ENCODE measurements at places on chromosomes 3 and 15. TPM values are rescaled to one million over a fixed set of nuclear protein-coding genes. Genes with fewer than 3 reads are reported as not detected.

Gene WDR5B
- total RNA-seq = 6.2 TPM

Gene THSD4
- 41.3 TPM for total RNA-seq

Gene MME
- 155 TPM for total RNA-seq

DNA sequence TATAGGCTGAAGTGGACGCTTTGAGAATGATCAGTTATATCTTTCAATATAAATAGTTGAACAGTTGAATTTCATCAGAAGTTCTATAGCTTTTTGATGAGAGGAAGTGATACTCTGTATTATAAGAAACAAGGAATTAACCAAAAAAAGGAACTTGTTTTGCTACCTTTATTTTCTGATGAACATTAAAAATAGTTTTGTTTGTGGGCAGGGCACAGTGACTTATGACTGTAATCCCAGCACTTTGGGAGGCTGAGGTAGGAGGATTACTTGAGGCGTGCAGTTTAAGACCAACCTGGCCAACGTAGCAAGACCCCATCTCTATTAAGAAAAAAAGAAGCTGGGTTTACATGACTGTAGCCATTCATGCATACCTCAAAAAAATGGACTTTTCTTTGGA, 16.7 kb downstream of the BLOC1S6 start:
- no peak overlapping the region for H3K27ac ChIP-seq
- H3K4me1 ChIP-seq = no peaks in the 10 kb centered on the region
- H3K27me3 ChIP-seq = no peaks in the 10 kb centered on the region
- no peaks in the 10 kb centered on the region for H3K36me3 ChIP-seq
- DNase-seq = no peak
- H3K4me3 ChIP-seq = no peak overlapping the region

- H3K4me3 ChIP-seq = no peak overlapping the region
- no peaks in the 10 kb centered on the region for H3K36me3 ChIP-seq
- DNase-seq = no peak
- H3K4me1 ChIP-seq = peaks cover 4% of the 10 kb centered on the region
- peak overlapping the region; percentile 58 for H3K27ac ChIP-seq
Measured at GRCh38 chr3:157134620-157135191, 25.2 kb downstream of the CCNL1 start.

Gene SCN11A
- total RNA-seq = 0.48 TPM

Gene OCA2
- total RNA-seq = 0.80 TPM

DNA sequence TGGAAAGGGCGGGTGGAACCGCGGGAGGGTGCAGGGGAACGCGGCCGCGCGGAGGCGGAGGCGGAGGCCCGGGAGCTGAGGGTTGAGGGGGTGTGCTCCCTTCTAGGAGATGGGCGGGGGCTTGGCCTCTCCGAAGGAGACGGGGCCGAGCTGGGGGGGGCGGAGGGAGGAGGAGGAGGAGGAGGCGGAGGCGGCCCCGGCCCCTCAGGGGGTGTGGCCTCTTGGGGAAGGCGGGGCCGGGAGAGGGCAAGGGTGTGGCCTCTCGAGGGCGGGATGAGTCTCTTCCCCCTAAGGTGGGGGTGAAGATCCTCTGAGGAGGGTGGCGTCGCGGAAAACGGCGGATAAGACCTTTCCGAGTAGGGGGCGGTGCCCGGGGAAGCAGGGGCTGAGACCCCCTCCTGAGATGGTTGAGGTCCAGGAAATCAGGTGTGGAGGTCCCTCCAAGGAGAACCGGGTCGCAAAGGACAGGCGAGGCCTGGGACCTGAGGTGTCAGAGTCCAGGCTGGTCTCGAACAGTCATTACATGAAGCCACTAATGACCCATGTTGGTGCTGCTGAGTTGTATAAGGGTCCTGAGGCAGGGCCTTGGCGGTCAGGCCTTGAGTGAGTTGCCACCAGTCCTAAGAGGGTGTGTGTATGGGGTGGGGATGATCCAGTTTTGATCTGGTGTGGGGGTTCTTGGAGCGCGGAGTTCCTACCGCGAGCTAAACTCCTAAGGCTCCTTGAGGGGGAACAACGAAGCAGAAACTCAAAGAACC, 759 bp downstream of the WDR6 start:
- no peaks in the 10 kb centered on the region for H3K4me1 ChIP-seq
- peak overlapping the region; percentile 93 for H3K27ac ChIP-seq
- H3K36me3 ChIP-seq = no peaks in the 10 kb centered on the region
- peak; percentile 82 for DNase-seq

DNA sequence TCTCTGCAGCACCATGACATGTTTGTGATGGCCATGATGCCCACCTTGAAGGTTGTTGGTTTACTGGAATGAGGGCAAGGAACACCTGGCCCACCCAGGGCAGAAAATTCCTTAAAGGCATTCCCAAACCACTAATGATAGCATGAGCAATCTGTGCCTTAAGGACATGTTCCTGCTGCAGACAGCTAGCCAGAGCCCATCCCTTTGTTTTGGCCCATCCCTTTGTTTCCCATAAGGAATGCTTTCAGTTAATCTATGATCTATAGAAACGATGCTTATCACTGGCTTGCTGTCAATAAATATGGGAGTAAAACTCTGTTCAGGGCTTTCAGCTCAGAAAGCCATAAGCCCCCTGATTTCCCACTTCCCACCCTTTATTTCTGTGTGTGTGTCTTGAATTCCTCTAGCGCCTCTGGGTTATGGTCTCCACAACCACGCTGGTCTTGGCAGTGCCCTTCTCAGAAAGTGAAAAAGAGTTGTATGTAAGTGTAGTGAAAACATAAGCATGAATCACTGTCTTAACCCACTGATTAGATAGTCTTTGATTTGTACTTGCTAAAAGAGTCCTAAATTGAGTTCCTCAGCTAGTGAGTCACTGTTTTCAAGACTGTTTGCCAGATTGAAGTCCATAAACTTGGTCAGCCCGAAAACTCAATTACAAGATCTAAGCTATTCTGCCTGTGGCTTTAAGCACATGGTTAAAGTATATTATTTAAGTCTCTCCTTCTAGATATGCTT, 19.0 kb upstream of the CCR2 start:
- DNase-seq = no peak
- H3K4me3 ChIP-seq = no peak overlapping the region
- H3K36me3 ChIP-seq = no peaks in the 10 kb centered on the region
- no peaks in the 10 kb centered on the region for H3K27me3 ChIP-seq
- H3K27ac ChIP-seq = no peak overlapping the region

GRCh38 chr3:49805367-49805782, 2.3 kb downstream of the INKA1 start:
- H3K27me3 ChIP-seq = no peaks in the 10 kb centered on the region
- H3K4me3 ChIP-seq = no peak overlapping the region
- H3K27ac ChIP-seq = peak overlapping the region; percentile 97
- peaks cover 29% of the 10 kb centered on the region for H3K4me1 ChIP-seq

DNA sequence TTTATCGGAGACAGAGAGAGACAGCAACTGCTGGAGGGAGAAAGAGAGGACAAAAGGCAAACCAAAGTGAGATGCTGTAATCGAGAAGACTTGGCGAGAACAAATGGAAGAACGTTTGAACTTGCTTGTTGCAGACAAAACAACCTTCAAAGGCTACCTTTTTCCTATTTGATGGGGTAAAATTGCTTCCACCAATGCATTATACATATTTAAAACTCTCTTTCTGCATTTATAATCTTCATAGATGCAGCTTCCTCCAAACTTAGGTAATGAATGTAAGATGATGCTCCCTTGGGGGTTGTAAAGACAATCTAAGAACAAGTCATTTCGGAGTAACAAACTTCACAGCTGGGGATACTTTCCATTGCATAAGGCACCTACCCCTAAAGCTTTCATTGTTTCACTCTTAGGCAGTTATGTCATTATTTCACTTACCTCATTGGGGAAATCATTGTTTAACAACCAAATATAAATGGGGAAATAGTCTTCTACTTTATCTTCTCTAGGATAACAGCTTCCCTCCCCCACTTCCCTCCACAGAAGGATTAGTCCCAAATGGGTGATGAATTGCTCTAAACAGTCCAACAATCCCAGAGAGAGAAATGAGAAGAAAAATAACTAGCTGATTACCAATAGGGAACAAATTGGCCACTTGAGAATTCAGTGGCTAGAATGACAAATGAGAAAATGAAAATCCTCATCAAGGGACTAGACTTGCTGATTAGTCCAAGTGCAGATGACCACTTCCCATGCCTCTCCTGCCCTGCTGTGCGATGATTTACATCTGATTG, 269.8 kb upstream of the ADAMTS9 start:
- no peak overlapping the region for H3K4me3 ChIP-seq
- peak overlapping the region; percentile 65 for H3K27ac ChIP-seq
- no peak for DNase-seq
- no peaks in the 10 kb centered on the region for H3K36me3 ChIP-seq
- no peaks in the 10 kb centered on the region for H3K4me1 ChIP-seq
- H3K27me3 ChIP-seq = no peaks in the 10 kb centered on the region

- H3K4me3 ChIP-seq = no peak overlapping the region
- no peaks in the 10 kb centered on the region for H3K4me1 ChIP-seq
- no peaks in the 10 kb centered on the region for H3K36me3 ChIP-seq
- no peak overlapping the region for H3K27ac ChIP-seq
Measured at GRCh38 chr3:103002425-103003176, 567.8 kb downstream of the ZPLD1 start.

- H3K4me3 ChIP-seq = no peak overlapping the region
- H3K4me1 ChIP-seq = no peaks in the 10 kb centered on the region
- no peaks in the 10 kb centered on the region for H3K36me3 ChIP-seq
- no peak for DNase-seq
- H3K27ac ChIP-seq = no peak overlapping the region
- no peaks in the 10 kb centered on the region for H3K27me3 ChIP-seq
Measured at GRCh38 chr15:38687775-38688495, 123.3 kb upstream of the RASGRP1 start.

Gene TFG
- total RNA-seq = 72.8 TPM

DNA sequence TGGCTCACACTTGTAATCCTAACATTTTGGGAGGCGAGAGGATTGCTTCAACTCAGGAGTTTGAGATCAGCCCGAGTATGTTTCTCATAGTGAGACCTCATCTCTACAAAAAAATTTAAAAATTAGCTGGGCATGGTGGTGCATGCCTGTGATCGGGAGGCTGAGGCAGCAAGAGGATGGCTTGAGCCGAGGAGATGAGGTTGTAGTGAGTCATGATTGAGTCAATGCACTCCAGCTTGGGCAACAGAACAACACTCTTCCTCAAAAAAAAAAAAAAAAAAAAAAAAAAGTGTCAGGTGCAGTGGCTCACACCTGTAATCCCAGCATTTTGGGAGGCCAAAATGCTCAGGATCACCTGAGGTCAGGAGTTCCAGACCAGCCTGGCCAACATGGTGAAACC, 2.4 kb downstream of the RPL39L start:
- H3K27ac ChIP-seq = no peak overlapping the region
- no peaks in the 10 kb centered on the region for H3K27me3 ChIP-seq
- H3K4me1 ChIP-seq = no peaks in the 10 kb centered on the region
- DNase-seq = no peak

GRCh38 chr3:170907637-170908234, 701 bp downstream of the EIF5A2 start:
- H3K27ac ChIP-seq = peak overlapping the region; percentile 57
- DNase-seq = no peak
- H3K4me3 ChIP-seq = peak overlapping the region; percentile 72
- H3K36me3 ChIP-seq = no peaks in the 10 kb centered on the region
- no peaks in the 10 kb centered on the region for H3K4me1 ChIP-seq
- no peaks in the 10 kb centered on the region for H3K27me3 ChIP-seq

- no peaks in the 10 kb centered on the region for H3K27me3 ChIP-seq
- no peaks in the 10 kb centered on the region for H3K36me3 ChIP-seq
- H3K4me3 ChIP-seq = no peak overlapping the region
- no peaks in the 10 kb centered on the region for H3K4me1 ChIP-seq
- H3K27ac ChIP-seq = no peak overlapping the region
Measured at GRCh38 chr3:123365450-123366143, 83.3 kb downstream of the ADCY5 start.

DNA sequence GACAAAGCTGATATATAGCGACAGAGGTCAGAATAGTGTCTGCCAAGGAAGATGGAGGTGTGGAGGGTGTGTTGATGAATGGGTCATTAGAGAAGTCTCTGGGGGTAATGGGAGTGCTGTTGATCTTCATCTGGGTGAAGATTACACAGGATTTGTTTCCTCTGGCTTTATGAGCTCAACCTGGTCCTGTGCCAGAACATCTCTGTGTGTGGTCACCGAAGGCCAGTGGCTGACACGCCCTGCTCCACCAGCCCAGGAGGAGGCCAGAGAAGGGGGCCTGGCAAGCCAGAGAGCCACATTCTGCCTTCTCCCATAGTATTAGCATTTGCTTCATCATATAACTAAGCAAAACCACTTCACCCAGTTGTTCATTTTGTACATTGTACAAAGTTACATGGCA, 121.1 kb downstream of the ZNF621 start:
- H3K27ac ChIP-seq = no peak overlapping the region
- no peaks in the 10 kb centered on the region for H3K4me1 ChIP-seq
- H3K36me3 ChIP-seq = no peaks in the 10 kb centered on the region
- H3K27me3 ChIP-seq = no peaks in the 10 kb centered on the region

- no peaks in the 10 kb centered on the region for H3K4me1 ChIP-seq
- H3K36me3 ChIP-seq = no peaks in the 10 kb centered on the region
- H3K27me3 ChIP-seq = no peaks in the 10 kb centered on the region
Measured at GRCh38 chr3:54817628-54818027, 110.2 kb downstream of the LRTM1 start.

- H3K4me3 ChIP-seq = peak overlapping the region; percentile 24
- peaks cover 20% of the 10 kb centered on the region for H3K4me1 ChIP-seq
- H3K36me3 ChIP-seq = no peaks in the 10 kb centered on the region
- H3K27ac ChIP-seq = peak overlapping the region; percentile 86
- H3K27me3 ChIP-seq = no peaks in the 10 kb centered on the region
- no peak for DNase-seq
Measured at GRCh38 chr15:90419738-90420406, 31.8 kb downstream of the IQGAP1 start.

Gene CNBP
- 384 TPM for total RNA-seq

Gene CASR
- total RNA-seq = not detected

Gene PRSS50
- 3.6 TPM for total RNA-seq

Gene CHD2
- total RNA-seq = 137 TPM

Gene VIPR1
- 25.2 TPM for total RNA-seq

Measured in breast epithelium (tissue), 4 donors.